Right atrium auricular region (tissue), 2 donors: ENCODE measurements at places on chromosomes 16 and 17. TPM values are rescaled to one million over a fixed set of nuclear protein-coding genes. Genes with fewer than 3 reads are reported as not detected.

- H3K27me3 ChIP-seq = no peaks in the 10 kb centered on the region
- peaks cover 7% of the 10 kb centered on the region for H3K4me1 ChIP-seq
- H3K4me3 ChIP-seq = no peak overlapping the region
- no peaks in the 10 kb centered on the region for H3K36me3 ChIP-seq
- H3K27ac ChIP-seq = no peak overlapping the region
Observed at GRCh38 chr16:86848821-86849220, 270.5 kb downstream of the FOXL1 start.

DNA sequence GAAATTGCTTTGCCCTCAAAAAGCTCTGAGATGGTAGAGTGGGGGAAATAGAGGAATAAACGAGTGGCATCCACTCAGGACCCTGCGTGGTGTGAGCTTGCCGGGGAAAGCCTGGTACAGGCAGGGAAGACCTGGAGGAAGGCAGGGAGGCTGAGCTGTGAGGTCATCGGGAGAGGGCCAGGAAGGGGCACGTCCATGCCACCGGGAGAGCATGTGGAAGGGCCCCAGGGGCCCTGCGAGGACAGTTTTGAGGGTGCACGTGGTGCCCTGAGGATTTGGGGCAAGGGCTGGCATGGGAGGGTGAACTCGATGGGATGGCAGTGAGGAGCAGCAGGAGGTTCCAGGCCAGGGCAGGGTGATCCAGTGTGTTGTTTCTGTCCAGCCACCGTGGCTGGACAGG is 56.3 kb upstream of the CBFA2T3 start:
- no peaks in the 10 kb centered on the region for H3K36me3 ChIP-seq
- no peak for DNase-seq
- no peaks in the 10 kb centered on the region for H3K4me1 ChIP-seq
- H3K27ac ChIP-seq = no peak overlapping the region
- H3K27me3 ChIP-seq = no peaks in the 10 kb centered on the region

DNA sequence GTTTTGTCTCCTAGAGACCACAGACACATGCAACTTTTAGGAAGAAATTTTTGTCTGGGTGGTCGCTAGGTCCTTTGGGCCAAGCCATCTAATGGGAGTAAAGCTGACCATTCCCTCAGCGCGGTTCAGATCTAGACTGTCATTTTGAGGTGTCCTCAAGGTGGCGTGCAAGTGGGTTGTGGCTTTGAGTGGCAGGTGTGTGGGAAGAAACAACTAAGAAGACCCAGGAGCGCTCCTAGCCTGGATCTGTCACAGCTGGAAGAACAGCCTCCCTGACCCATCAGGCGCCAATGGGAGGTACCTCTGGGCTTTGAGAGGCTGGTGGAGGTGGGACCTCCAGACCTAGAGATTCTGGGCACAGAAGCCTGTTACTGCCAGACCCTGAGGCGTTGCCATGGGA is 645.1 kb downstream of the KCNJ18 start:
- DNase-seq = no peak
- H3K4me1 ChIP-seq = no peaks in the 10 kb centered on the region
- H3K36me3 ChIP-seq = no peaks in the 10 kb centered on the region
- H3K27ac ChIP-seq = no peak overlapping the region
- H3K4me3 ChIP-seq = no peak overlapping the region

GRCh38 chr17:68437979-68438822 is 19.1 kb downstream of the WIPI1 start:
- H3K36me3 ChIP-seq = peaks cover 45% of the 10 kb centered on the region
- no peak overlapping the region for H3K4me3 ChIP-seq
- peak overlapping the region; percentile 78 for H3K27ac ChIP-seq
- H3K27me3 ChIP-seq = no peaks in the 10 kb centered on the region
- no peak for DNase-seq
- H3K4me1 ChIP-seq = peaks cover 68% of the 10 kb centered on the region

DNA sequence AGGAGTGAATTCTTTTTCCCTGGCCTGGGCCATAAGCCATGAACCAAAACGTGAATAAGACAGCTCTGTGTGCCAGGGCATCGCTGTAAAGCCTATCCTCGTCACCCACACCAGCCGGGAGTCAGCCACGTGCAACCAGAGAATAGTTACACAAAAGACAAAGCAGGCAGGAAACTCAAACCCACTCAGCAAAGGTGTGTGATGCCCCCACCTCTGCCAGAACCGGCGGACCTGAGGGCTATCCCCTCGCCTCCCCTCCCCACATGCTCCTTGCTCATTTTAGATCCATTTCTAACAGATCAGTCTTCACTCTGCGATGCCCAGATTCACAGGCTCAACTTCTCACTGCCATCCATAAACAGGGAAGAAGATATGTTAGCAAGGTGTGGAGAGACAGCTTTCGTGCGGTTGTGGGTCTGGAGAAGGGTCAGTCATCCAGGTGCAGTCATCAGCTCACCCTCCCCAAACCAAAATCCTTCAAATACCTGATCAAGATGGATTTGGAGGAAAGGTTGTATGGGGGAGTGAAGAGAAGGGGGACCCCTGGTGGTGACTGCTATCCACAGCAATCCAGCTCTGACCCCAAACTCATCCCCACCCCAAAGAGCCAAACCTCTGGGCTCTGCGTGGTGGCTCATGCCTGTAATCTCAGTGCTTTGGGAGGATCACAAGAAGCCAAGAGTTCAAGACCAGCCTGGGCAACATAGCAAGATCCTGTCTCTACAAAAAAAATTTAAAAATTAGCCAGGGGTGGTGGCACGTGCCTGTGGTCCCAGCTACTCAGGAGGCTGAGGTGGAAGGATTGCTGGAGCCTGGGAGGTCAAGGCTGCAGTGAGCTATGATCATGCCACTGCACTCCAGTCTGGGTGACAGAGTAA is 219.2 kb downstream of the C16orf78 start:
- no peak overlapping the region for H3K27ac ChIP-seq
- no peak overlapping the region for H3K4me3 ChIP-seq
- H3K4me1 ChIP-seq = no peaks in the 10 kb centered on the region

GRCh38 chr16:50227665-50228064 is 38.7 kb upstream of the ADCY7 start:
- no peak overlapping the region for H3K4me3 ChIP-seq
- no peaks in the 10 kb centered on the region for H3K27me3 ChIP-seq
- no peaks in the 10 kb centered on the region for H3K4me1 ChIP-seq
- peaks cover 36% of the 10 kb centered on the region for H3K36me3 ChIP-seq
- no peak overlapping the region for H3K27ac ChIP-seq
- DNase-seq = no peak

GRCh38 chr16:75279305-75279704 is 27.9 kb upstream of the BCAR1 start:
- H3K36me3 ChIP-seq = no peaks in the 10 kb centered on the region
- no peak overlapping the region for H3K4me3 ChIP-seq
- no peaks in the 10 kb centered on the region for H3K27me3 ChIP-seq
- no peaks in the 10 kb centered on the region for H3K4me1 ChIP-seq
- no peak for DNase-seq
- no peak overlapping the region for H3K27ac ChIP-seq

- H3K27me3 ChIP-seq = no peaks in the 10 kb centered on the region
- no peaks in the 10 kb centered on the region for H3K36me3 ChIP-seq
- H3K4me1 ChIP-seq = no peaks in the 10 kb centered on the region
- no peak overlapping the region for H3K27ac ChIP-seq
- no peak for DNase-seq
Observed at GRCh38 chr16:89040861-89041570, 52.6 kb upstream of the ACSF3 start.

DNA sequence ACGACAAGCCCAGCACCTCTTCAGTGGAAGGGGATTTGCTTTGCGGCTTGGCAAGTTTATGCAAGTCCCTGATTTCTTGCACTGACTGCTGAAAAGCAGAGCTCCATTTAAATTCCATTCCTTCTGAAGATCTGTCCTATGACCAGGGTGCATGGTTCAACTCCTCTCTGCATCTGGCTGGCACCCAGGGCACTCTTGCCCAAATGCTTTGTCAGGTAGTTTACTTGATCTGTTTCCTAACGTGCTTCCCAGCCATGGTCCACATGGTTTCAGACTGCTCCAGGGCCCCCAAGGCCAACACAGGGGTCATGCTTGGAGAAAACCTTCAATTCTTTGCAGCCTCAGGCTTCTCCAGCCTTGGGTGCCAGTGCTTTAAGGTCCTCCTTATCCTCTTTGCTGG is 11.2 kb upstream of the HP start:
- no peak overlapping the region for H3K27ac ChIP-seq
- H3K4me3 ChIP-seq = no peak overlapping the region
- H3K36me3 ChIP-seq = peaks cover 22% of the 10 kb centered on the region
- H3K27me3 ChIP-seq = no peaks in the 10 kb centered on the region
- H3K4me1 ChIP-seq = no peaks in the 10 kb centered on the region

GRCh38 chr16:12366313-12366712 is 389.8 kb downstream of the SNX29 start:
- H3K4me1 ChIP-seq = peaks cover 17% of the 10 kb centered on the region
- no peaks in the 10 kb centered on the region for H3K36me3 ChIP-seq
- H3K27me3 ChIP-seq = no peaks in the 10 kb centered on the region

- H3K4me3 ChIP-seq = no peak overlapping the region
- H3K27me3 ChIP-seq = no peaks in the 10 kb centered on the region
- DNase-seq = no peak
- H3K27ac ChIP-seq = no peak overlapping the region
Observed at GRCh38 chr16:25148568-25149215, 37.1 kb downstream of the LCMT1 start.

DNA sequence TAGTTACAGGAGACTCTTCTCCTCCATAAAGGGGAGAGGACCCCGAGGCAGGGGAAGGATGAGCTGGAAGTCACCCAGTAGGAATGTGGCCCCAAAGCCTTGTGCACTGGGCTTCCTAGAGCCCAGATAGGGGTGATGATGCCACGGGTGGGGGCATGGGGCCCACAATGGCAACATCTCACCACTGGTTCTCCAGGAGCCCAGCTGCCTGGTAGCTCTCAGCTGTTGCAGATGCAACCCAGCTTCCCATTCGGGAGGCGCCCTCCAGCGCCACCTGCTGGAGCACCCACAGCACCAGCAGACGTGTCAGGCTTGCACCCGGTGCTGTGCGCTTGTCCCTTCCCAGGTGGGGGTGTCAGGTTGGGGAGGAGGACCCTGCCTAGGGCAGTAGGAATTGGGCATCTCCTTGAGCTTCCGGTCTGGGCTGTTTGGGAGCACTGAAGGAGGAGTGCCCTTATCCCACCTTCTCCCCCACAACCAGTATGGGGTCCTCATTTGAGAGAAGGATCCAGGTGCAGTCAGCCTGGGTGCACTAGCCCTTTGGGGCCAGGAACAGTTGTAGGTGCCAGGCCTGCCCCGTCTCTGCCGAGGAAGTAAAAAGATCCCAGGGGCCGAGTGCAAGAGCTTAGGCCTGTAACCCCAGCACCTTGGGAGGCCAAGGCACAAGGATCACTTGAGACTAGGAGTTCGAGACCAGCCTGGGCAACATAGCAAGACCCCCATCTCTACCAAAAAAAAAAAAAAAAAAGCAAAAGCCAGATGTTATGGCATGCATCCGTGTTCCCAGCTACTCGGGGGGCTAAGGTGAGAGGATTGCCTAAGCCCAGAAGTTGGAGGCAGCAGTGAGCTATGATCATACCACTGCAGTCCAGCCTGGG is 14.4 kb downstream of the CDIPT start:
- no peak overlapping the region for H3K27ac ChIP-seq
- H3K27me3 ChIP-seq = no peaks in the 10 kb centered on the region
- H3K4me3 ChIP-seq = no peak overlapping the region
- H3K4me1 ChIP-seq = no peaks in the 10 kb centered on the region
- DNase-seq = peak; percentile 74
- peaks cover 41% of the 10 kb centered on the region for H3K36me3 ChIP-seq

DNA sequence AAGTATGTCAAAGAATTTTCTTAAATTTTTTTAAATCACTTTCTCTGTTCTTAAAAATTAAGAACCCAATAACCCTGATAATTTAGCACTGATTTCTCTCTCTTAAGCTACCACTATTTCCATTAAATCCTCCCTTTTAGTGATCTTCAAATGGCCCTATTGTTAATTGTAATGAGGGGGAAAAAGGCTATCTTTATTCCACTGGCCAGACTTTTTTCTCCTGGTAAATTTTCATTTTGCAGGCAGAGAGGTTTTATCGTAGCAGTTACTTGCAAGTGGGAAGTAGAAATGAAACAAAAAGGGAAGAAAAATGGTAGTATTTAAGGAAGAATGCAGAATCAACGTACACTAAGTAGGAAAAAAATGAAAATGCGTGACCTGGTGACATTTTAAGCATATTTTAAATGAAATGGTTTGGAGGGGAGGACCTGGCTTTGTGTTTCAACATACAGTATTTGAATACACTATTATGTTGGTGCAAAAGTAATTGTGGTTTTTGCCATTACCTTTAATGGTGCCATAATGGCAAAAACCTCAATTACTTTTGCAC is 224.9 kb downstream of the TANC2 start:
- H3K27me3 ChIP-seq = no peaks in the 10 kb centered on the region
- H3K4me1 ChIP-seq = no peaks in the 10 kb centered on the region
- DNase-seq = no peak

DNA sequence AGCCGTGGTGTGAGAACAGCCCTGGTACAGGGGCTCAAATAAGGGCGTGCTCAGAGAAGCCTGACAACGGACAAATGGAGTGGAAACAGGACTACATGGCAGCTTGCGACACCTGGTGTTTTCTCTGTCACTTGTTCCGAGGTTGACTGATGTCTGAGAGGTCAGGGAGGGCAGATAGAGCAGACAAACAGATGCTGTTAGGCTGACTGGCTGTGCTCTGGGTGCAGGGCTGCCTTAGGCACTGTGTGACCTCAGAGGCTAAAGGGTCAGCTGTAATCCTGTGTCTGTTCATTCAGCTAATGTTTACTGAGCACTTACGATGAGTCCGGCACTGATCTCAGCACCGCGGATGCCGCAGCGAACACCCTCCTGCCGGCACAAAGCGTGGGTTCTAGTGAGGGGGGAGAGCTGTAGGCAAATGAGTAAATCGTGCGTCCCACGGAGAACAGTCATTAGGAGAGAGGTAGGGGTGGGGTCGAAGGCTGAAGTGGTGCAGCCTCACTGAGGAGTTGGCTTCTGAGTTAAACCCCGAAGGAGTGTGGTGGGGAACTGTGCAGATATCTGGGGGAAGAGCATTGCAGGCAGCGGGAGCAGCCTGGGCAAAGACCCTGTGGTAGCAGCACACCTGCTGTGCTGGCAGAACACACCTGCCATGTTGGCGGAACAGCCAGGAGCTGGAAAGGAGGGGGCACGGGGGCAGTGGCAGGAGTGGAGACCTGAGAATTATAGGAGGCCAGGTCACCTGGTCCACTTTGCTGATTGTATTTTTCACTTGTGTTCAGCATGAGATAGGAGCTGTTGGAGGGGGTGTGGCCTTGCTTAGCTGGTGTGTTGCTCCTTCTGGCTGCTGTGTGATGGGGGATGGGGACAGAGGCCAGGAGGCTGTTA is 35.0 kb downstream of the GPT2 start:
- H3K36me3 ChIP-seq = no peaks in the 10 kb centered on the region
- H3K4me3 ChIP-seq = no peak overlapping the region
- H3K27me3 ChIP-seq = no peaks in the 10 kb centered on the region
- DNase-seq = no peak

CDRT15L2 gene
- total RNA-seq = not detected

KRT32 gene
- total RNA-seq = not detected

ZSCAN10 gene
- total RNA-seq = not detected

EFCAB13 gene
- total RNA-seq = 2.8 TPM

DPEP1 gene
- not detected for total RNA-seq

HAP1 gene
- not detected for total RNA-seq
